NCI-H748 treated with DMSO at 0.1 percent for 48 hours (cell line): ENCODE measurements at places on chromosomes 5 and 9.

DNA sequence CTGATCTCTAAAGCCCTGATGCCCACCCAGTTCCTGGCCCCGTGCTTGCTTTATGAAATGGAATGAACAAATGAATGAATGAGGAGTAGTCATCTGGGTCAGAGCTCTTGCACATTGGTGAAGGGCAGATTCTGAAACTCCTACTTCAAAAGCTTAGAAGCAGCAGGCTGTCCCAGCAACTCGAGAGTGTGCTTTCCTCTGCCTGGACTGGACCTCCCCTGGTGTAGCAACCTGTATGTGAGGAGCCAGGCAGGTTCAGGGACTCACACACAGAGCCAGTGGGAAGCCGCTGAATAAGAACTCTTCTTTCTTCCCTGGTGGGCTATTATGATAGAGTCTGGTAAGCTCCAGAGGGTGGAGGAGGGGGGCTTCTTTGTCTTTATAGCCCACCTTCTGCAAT is 396.4 kb downstream of the CDK5RAP2 start:
- no peak for DNase-seq

DNA sequence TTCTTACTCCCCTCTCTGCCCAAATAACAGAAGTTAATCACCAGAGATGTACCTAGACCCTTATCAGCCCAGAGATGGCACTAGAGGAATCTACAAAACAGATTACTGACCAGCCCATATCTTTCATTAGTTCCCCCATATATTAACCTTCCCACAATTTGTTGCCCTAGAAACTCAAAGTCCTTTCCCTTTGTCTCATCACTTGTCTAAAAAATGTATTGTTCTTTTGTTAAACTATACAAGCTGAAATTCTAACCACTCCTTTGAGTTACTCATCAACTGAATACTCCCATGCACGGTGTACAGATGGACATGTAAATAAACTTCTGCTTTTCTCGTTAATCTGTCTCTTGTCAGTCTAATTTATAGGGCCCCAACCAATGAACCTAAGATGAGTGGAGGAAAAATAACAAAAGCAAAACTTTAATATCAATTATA is 130.9 kb downstream of the CCDC192 start:
- peak; percentile 69 for DNase-seq

DNA sequence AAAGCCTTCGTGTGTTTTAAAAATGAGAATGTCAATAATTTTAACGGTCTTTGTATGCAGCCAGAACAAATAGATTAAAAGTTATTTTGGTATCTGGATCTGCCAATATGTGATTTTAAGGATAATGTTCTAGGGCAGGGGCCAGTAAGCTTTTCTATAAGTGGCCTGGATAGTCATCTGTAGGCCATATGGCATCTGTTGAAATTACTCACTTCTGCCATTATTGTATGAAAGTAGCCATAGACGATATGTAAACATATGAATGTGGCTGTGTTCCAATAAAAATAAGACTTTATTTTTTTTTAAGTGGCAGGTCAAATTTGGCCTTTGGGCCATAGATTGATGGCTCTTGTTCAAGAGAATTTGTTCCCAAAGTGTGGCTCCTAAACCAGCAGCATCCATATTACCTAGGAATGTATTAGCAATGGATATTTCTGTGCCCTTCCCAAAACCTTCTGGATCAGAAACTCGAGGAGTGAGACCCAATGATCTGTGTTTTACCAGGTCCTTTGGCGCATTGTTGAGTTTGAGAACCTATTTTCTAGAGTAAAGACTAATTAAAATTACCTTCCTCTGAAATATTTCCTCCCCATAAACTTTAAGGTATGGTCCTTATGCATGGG is 55.9 kb downstream of the C6 start:
- no peak for DNase-seq

DNA sequence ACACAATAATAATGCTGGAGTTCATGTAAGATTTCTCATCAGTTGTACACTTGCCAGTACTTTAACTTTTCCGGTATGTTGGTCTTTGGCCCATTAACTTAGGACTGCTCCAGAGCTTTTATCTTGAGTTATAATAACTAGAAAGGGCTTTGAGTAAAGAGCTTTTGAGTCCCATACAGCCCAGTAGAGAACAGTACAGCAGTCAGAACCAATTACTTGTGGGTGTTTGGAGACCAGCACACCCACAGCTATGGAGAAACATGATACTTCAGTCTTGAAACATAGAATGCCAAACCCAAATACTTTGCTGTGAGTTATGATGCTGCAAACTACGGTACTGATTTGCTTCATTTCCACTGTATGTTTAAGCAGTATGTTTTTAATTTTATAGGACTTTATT is 374.3 kb downstream of the CCDC171 start:
- no peak for DNase-seq

DNA sequence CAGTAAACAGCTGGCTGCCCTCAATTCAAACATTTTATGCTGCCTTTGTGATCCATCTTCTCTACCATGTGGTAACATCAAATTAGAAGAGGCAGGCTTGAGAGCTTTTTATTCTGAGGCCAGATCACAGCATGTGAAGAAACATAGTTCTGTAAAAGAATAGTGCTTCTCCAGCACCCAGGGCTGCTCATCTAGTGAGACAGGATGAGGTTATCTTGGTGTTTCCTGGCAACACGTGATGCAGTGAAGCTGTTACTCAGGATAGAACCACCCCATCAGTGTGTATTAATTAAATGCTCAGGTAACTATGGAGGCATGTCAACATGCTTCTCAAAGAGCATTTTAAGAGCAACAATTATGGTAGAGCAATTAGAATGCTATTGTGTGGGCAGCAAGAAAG is 400.5 kb upstream of the ACO1 start:
- DNase-seq, result peak; percentile 87

DNA sequence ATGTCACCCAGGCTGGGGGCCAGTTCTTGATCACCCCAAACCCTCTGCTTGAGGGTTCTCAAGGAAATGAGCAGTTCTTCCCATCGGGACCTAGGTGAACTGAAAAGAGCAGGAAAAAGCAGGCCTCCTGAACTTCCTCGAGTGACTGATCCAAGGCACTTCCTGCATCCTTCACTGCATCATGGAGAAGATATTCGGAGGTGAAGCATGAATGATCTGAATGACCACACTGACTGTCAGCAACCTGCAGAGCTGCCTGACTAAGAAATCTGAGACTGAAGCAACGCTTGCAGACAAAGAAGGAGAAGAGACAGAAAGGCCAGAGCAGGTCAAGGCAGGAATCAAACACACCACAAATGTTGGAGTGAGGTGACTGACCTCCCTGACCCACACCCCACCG is 420.2 kb downstream of the AGTPBP1 start:
- no peak for DNase-seq

DNA sequence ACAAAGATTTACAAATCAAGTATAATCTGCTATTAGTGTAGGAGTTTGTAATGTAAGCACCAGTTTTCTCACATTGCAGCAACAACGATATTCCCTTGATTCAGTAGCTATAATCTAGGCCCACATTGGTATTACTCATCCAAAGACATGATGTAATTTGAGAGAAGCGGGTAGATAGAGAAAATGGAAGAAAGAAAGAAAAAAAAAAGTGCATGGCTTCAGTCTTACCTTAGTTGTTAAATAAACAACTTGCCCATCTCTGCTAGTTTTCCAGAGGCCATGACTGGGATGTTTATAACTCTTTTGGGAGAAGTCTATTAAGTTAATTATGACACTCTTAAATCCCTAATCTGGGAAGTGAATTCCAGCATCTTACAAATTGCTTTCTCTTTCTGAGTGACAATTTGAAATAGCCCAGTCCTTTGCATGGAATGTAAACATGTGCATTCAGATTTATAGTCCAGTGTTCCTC is 2.8 kb downstream of the MELK start:
- no peak for DNase-seq
